NCI-H510A treated with DMSO at 0.1 percent for 48 hours (cell line): ENCODE measurements at places on chromosomes 7 and 10.
A peak's percentile ranks its signal among the peaks of the same experiment; 100 is the strongest.

DNA sequence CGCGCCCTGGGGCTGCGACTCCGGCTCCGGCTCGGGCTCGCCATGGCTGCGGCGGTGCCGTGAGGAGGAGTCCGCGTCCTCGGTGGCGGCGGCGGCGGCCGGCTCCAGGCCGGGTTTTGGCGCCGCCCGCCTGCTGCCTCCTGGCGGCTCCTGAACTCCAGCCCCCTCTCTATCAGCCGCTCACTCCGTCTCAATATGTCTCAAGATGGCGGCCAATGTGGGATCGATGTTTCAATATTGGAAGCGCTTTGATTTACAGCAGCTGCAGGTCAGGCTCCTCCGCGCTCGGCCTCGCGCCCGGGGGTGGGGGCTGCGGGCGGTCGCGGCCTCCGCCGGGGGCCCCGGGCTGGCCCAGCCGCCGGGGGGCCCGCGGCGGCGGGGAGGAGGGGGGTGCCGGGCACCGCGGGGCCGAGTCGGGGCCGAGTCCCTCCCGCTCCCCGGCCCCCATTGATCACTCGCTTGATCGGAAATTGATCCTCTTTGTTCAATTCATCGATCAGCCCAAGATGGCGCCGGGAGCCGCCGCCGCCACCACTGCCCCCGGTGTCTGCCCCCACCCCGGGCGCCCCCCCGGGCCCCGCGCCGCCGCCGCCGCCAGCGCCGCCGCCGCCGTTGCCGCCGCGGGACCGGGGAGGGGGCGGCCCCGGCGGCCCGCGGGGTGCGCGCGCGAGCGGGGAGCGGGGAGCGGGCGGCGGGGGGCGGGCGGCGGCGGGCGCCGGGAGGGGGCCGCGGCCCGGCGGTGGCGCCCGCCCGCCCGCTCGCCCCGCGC lies 1.4 kb upstream of the CUX1 start:
- DNase-seq = peak; percentile 62

GRCh38 chr7:121305109-121305508 lies 23.7 kb upstream of the WNT16 start:
- no peak for DNase-seq

GRCh38 chr10:85667638-85668233 lies 698.9 kb downstream of the GRID1 start:
- DNase-seq = no peak

DNA sequence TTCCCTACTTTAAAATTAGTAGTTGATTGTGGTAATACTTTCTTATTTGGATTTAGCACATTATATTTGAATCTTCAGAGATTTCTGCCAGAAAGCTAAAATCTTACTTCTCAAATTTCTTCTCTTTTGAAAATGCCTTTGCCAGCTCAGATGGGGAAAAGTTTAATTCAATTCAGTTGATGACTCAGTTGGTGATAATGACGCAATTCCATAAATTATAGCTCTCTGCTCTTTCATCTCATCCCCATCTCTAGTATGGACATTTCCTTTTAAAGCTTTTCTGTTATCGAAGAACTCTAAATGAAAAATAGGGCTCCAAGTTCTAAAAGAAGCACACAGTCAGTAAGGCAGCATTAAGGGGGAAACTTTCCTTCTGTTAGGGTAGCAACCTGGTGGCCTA lies 25.5 kb downstream of the RNLS start:
- DNase-seq = no peak

- peak; percentile 2 for DNase-seq
These were observed 174.5 kb upstream of the HDAC9 start for GRCh38 chr7:18320971-18321567.

- DNase-seq = no peak
These were observed 159.3 kb downstream of the ETV1 start for GRCh38 chr7:13829914-13830900.

DNA sequence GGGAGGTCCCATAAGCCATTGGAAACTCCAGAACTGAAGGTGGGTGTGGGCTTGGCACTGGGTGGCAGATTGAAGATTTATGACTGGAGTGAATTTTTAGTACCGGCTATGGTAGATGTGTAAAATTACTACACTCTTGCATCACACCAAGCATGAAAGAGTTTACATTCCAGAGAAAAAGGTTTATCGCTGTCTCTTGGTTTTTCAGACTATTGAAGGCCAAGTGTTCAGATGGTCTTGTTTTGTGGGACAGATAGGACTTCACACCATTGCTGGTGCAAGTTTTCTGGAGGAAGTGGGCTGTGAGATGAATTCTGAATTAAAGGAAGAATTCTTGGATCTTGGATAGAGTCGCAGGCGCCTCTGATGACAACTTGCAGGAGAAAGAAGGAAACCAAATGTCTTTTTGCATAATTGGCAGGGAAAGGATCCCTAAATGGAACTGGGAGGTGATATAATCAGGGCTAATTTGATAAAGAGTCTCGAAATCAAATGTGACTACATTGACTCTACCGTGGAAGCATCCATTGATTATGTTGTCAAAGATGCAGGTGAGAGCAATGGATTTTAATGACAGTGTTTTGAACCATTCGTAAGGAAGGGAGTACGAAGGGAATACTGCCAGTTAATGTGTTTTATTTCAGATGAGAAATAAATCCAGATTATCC lies 14.2 kb upstream of the NMT2 start:
- no peak for DNase-seq

GRCh38 chr10:99784016-99784726 lies 1.7 kb downstream of the ABCC2 start:
- DNase-seq = no peak

DNA sequence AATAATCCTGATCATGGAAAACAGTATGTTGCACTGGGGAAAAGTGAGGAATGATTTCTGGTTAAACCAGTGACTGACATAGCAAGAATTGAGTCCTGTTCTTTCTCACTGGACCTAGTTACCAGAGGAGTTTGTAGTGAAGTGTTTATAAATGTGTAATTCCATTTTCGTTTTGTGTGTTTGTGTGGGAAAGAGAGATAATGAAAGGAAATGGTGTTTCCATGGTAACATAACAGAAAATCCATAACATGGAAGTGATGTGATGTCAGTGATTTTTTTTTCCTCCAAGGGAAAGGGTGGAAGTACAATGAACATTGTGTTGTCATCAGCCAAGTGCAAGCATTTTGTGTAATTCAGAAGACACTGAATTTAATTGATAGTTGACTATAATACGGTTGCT lies 283.9 kb downstream of the PLXDC2 start:
- no peak for DNase-seq

DNA sequence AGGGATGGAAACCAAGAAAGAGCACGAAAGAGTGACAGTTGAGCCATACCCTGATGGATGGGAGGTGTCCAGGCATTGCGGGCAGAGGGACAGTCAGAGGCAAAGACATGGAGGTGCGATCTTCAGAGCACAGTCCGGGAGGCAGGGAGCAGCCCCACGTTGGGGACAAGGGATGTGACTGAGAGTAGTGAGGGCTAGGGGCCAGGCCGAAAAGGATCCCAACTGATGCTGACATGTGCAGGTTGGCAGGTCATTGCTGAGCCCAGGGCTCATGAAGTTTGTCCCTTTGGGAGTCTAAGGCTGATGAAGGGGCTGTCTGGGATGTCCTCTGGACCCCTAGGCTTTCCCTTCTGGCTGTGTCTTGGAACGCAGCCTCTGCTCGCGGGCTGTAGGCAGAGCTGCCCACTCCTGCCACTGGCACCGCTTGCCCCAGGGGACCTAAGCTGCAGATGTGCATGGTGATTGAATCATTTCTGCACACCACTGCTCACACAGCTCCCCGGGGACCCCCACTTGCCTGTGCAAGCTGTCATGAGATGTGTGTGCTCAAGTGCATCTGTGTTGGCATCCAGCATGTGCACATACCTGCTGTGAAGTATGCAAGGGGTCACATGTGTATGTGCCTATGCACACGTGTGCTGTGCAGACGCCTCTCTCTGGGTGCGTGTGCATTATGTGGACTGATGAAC lies 125.1 kb downstream of the ZMIZ1 start:
- no peak for DNase-seq

GRCh38 chr10:68594405-68594804 lies 34.3 kb downstream of the TET1 start:
- DNase-seq = peak; percentile 15

DNA sequence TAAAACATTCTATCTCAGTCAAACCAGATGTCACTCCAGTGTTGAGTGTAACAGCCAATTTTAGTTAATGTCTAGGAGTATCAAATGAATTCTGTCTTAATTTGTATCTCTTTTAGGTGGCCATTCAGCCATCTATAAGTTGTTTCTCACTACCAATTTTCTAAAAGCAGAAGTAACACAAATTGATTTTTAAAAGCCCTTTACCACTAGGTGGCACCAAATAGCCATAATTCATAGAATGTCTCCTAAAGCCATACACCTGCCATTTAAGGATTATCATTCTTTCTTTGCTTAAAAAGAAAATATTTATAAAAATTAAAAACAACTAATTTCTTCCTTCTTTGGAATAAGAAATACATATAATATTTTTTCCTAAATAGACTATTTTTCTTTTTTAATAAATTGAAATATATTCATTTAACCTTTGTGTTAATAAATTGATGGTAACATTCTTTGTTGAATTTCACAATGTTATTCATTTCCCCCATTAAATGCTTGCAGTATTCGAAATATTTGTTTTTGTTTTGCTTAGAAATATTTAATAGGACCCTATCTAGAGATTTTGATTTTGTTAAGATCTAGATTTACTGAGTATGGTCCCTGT lies 107.8 kb upstream of the PPP1R3A start:
- peak; percentile 41 for DNase-seq

DNA sequence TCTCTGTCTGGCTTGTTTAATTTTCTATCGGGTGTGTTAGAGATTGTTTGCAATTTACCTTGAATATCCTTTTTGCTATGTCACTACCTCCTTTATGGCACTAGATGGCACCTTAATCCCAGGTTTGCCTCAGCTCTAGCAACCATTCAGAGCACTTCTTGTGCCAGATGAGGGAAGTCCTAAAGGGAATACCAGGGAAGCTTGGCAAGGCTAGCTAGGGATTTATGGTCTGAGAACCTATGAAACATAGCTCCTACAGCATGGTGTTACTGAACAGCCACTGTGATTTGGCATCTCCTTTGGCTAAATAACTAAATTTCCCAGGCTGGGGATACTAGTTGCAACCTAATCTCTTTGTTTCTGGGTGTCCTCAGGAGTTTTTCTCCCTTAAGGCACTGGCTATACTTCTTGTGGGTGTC lies 69.0 kb upstream of the VOPP1 start:
- peak; percentile 94 for DNase-seq

DNA sequence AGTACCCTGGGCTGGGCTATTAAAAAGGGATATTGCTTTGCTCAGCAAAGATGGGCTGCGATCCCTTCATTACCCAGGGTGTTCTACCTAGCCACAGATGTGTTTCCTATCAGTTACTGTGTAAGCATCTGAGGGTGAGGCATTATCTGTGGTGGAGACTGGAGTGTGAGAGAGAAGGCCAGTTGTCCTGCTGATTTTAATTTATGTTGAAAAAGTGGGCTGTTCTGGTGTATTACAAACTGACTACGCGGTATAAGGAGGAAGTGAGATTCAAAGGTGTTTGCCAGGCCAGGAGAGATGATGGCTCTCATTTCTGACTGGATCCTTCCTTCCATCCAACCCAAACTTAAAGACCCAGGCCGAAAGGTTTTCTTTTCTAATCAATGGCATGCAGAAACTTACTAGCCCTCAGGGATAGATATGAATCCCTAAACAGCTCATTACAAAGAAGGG lies 7.6 kb downstream of the TCF7L2 start:
- DNase-seq = no peak

DNA sequence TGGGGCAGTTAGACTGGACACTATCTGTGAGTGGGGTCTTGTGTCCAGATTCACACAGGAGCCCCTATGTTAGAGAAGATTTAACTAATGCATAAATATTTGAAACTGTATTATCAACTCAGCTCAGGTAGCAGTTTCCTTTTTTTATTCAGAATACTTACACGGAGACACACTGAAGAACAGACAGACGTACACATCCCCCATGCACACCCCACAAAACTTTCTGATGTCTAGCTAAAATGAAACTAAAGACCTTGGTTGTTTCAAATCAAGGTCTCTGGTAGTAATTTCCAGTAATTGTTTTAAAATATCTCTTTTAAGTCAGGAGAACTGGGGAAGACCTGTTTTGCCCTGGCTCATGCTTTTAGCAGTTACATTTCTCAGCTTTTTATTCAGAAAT lies 55.7 kb upstream of the PRKCQ start:
- DNase-seq = no peak

GRCh38 chr7:157570531-157571200 lies 233.9 kb downstream of the DNAJB6 start:
- no peak for DNase-seq

DNA sequence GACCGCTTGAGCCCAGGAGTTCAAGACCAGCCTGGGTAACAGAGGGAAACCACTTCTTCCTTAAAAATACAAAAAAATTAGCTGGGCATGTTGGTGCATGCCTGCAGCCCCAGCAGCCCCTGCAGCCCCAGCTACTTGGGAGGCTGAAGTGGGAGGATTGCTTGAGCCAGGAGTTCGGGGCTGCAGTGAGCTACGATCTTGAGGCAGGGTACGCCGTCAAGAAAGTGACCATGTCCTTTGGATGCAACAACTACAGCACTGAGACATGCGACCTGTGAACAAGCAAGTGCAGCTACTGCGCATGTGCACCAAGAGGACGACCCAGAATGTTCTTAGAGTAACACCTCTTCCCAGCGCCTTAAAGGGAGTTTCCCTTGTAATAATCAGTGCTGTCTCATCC lies 66.6 kb upstream of the ZNF479 start:
- DNase-seq = no peak

- DNase-seq = no peak
These were observed 135.0 kb downstream of the DLG5 start for GRCh38 chr10:77791506-77791905.

DNA sequence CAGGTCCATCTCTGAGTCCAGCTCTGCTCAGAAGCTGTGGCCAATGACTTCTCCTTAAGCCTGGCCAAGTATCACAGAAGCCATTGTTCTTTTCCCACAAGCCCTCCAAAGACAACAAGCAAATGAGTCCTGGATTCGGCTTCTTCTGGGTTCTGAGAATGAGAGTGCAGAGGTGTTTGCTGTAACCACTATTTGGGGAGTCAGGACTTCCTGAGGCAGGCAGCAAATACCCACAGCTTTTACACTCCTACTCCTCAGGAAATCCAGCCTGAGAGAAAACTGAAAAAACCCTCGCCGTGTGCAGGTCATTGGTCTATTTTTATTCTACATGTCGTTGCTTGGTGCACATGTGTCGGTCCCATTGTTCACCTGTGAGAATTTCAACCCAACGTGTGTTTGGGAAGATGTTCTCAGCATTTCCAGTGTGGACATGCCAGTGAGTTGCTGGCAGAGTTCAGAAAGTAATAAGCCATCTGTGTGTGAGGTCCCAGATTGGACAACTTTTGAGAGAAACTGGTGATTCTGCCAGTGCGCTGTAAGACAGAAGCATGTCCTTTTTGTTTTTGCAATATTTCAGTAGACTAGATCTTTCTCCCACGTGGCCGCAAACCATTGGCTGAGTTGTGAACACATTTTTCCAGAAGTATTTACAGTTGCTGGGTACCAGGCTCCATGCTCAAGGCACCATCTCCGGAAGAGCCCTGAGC lies 121.6 kb upstream of the LYZL2 start:
- no peak for DNase-seq

- no peak for DNase-seq
These were observed 89.3 kb downstream of the SEC23IP start for GRCh38 chr10:119981826-119982225.

DNA sequence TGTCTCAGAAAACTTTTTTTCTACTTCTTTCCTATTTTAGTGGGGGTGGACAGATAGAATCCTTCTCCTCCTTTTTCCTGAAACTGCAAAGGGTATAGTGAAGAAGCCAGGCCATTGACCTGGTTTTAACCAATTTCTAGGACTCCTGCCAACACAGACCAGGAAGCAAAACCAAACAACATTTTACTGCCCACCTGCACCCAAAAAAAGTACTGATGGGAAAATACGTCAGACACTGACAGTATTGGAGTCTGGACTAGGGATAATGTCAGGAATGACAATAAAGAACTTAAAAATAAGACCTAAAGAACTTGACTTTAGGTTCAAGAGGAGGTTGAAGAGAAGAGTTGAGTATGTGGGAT lies 5.0 kb upstream of the STEAP4 start:
- DNase-seq = no peak
